ENCODE measurements at places on chromosomes 12 and 14.

- DNase-seq: no peak
Measured at GRCh38 chr12:25271486-25272098, 20.9 kb upstream of the KRAS start.

DNA sequence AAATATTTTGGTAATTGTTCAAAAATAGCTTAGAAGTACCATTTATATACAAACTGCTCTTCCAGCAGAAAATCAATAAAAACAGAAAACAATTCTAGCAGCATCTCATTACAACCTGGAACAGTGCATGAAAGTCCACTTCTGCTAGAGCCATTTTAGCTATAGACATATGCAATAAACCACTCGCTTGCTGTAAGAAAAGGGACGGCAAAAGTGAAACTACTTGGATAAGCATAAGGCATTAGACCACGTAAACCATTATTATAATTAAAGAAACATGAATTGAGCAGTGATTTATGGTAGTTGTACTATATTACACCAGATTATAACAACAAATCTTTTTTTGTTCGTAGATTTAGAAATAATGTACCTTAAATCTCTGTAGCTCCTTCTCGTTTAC is 48.7 kb downstream of the LRIG3 start:
- no peak for DNase-seq

- DNase-seq: no peak
Measured at GRCh38 chr14:21208554-21208953, 52.7 kb upstream of the OR5AU1 start.

DNA sequence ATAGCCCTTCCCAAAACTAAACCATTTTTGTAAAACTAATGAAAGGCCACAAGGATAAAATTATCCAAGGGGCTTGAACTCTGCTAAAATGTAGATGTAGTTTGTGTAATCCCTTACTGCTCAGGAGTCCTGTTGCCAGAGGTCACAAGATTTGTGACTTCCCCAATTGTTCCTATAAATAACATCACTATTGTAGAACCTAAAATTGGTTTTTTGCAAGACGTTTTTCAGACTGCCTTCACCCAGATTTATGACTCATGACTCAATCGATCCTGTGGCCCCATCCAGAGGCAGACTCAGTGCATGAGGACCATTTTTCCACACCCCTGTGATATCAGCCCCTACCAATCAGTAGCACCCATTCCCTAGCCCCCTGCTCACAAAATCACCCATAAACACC is 61.5 kb upstream of the RASSF8 start:
- no peak for DNase-seq

GRCh38 chr12:4323396-4323795 is 2.4 kb downstream of the TIGAR start:
- no peak for DNase-seq

DNA sequence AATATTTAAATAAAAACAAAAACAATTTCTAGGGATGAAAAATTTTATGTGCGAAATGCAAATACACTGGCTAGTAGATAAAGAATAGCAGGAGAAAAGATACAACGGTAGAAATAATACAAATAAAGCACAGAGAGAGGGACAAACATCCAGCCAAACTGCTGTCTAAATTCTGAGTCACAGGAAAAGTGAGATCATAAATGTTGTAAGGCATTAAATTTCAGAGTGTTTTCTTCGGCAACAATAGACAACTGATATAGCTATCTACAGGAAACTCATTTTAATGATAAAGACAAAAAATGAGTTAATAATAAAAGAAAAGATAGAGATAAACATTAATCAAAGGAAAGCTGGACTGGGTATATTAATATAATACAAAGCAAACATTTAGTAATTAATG is 122.2 kb downstream of the NTS start:
- DNase-seq: no peak

GRCh38 chr12:100795174-100795799 is 711 bp downstream of the ANO4 start:
- DNase-seq: no peak

DNA sequence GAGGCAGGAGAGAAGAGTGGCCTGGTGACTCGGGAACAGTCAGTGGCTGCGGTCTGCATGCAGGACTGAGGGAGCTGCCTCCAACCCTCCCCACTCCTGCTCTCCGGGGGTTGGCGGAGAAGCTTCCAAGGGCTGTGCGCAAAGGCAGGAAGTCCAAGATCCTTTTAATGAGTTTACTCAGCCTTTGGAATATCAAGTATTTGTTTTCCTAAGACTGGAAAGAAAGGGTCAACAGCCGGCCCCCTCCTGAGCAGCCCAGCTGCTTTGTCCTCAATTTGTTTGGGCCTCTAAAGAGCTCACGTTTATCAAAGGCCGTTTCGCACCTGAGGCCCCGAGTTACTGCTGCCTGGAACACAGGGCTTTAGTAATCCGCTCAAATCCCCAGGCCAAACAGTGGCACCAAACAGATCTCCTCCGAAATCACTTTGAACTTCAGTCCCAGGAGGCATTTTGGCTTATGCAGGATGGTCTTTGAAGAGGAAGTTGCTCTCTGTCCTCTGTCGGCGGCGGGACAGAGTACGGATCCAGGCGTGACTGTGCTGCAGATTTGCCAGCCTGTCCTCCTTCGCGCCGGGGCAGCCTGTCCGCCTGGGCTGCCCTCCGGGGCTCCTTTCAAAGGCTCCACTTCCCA is 117.2 kb upstream of the FZD10 start:
- peak; percentile 49 for DNase-seq

GRCh38 chr12:31008241-31008761 is 65.4 kb upstream of the DDX11 start:
- no peak for DNase-seq

- no peak for DNase-seq
Measured at GRCh38 chr12:49244176-49244575, 20.7 kb upstream of the TUBA1C start.

- DNase-seq: no peak
Measured at GRCh38 chr12:117559978-117560377, 198.6 kb upstream of the NOS1 start.

GRCh38 chr12:113251404-113252070 is 30.3 kb downstream of the TPCN1 start:
- DNase-seq: no peak

GRCh38 chr12:57237932-57238853 is 8.7 kb downstream of the SHMT2 start:
- no peak for DNase-seq

- no peak for DNase-seq
Measured at GRCh38 chr12:31853520-31853919, 105.7 kb upstream of the RESF1 start.

DNA sequence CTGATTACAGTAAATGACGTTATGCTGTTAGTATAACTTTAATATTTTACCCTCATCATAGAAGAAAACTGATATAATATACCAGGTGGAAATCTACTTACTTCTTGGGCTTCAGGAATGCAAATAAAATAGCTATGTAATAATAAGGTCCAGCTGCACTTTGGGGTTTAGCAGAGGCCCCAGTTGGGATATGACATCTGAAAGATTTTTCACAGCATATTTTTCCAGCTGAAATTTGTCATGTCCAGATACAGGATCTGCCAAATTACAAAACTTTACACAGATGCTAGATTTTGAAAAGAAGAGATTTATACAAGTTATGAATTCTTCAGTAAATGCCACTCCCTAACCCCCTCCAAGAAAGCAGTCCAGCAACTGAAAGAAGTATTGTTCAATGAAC is 29.2 kb upstream of the DCN start:
- DNase-seq: no peak

- DNase-seq: no peak
Measured at GRCh38 chr14:58846682-58847465, 209.1 kb downstream of the DACT1 start.

DNA sequence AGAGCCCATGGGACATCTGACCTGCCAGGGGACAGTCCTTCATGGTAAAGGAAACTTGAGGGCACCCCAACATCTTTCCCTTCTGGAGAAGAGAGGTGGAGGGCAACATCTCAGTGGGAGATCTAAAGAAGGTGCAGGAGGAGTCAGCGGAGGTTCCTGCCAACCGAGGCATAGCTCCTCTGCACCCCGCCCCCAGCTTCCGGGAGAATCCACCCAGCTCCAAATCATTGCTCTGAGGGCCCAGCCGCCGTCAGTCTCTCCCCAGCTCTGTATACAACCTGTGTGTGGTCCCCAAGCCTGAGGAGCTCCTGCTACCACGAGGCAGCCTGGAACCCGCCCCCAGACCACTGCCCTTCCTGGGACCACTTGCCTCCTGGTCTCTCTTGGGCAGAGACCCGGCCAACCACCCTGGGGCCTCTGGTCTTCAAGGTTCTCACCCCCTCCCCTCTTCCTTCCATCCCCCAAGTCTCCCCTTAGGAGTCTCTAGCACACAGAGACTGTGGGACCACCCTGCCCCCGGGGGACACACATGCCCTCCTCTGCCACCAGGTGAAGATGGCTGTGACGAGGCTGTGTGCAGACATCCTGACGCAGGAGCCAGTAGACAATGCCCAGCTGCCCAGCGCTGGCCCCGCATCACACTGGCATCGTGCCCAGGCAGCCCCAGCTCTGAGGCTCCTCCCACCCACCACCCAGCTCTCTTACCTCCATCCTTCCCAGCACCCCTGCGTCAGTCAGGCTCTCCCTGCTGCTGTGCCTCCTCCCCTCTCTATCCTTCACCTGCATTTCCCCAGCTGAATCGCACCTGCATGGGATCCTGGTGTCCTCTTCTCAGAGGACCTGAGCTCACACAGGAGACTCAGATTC is 13.0 kb upstream of the NUDT14 start:
- peak; percentile 87 for DNase-seq

DNA sequence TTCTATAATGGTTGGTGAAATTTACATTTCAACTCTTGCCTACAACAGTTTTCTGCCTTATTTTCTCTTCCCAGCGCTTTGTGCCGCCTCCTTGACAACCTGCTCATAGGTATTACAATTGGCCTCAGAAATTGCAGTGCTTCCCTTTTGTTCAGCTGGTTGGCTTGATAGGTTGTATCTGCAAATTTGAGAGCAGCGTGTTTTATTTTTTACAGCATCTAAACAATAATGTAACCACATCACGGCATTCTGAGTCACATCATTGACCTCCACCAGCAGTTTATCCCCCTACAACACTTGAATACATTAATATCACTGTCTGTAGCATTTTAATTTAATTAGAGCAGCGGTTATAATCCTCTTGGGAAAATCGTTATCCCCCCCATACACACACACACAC is 99.4 kb downstream of the ETV6 start:
- no peak for DNase-seq
